Stimulated activated CD4-positive, alpha-beta T cell treated with anti-CD3 and anti-CD28 coated beads, TNF-alpha, amount 100 ng/mL, for 24 hours (primary cell): ENCODE measurements at places on chromosomes 3 and 15.

- DNase-seq = no peak
Measured at GRCh38 chr3:73384091-73384906, 240.4 kb downstream of the PDZRN3 start.

GRCh38 chr3:29758434-29759322, 477.8 kb downstream of the RBMS3 start:
- DNase-seq = no peak

DNA sequence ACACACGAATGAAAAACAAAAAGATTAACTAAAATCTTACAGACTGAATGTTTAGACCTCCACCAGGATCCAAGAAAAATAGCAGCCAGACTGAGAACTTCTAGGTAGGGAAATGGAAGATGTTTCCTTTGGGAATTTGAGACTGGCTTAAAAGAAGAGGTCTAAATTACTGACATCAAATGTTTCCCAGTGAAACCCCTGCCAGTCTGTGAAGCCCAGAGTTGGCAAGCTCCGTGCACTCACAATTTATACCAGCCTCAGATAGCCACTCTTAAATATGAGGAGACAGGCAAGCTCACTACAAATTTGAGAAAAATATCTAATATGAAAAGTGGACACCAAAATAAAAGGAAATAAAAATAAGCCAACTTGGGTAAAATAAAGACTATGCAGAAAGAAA, 700.5 kb upstream of the ZNF385D start:
- DNase-seq = no peak

GRCh38 chr3:30040126-30040525, 566.3 kb upstream of the TGFBR2 start:
- DNase-seq = no peak

- no peak for DNase-seq
Measured at GRCh38 chr3:159964166-159964973, 24.3 kb upstream of the IL12A start.

DNA sequence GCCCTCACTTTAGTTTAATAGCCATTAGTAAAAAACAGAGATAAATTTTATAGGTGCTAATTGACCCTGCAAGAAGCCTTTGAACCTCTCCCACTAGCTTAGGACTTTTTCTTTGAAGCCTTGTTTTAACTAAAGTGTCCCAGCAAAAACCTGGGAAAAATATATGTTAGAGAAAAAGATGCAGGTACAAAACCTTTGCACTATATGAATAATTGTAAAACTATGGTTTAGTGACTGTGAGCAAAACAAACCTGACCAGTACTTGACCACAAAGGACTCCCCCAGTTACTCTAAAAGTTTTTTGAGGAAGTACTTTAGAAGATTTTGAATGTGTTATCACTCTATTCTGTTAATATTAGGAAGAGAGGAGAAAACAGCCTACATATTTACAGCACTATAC, 123.3 kb upstream of the TP63 start:
- DNase-seq = no peak

GRCh38 chr15:74022706-74023470, 28.4 kb downstream of the PML start:
- no peak for DNase-seq

- no peak for DNase-seq
Measured at GRCh38 chr15:88745696-88746095, 57.5 kb upstream of the ACAN start.

- DNase-seq = no peak
Measured at GRCh38 chr3:122797291-122797690, 2.4 kb downstream of the SLC49A4 start.

DNA sequence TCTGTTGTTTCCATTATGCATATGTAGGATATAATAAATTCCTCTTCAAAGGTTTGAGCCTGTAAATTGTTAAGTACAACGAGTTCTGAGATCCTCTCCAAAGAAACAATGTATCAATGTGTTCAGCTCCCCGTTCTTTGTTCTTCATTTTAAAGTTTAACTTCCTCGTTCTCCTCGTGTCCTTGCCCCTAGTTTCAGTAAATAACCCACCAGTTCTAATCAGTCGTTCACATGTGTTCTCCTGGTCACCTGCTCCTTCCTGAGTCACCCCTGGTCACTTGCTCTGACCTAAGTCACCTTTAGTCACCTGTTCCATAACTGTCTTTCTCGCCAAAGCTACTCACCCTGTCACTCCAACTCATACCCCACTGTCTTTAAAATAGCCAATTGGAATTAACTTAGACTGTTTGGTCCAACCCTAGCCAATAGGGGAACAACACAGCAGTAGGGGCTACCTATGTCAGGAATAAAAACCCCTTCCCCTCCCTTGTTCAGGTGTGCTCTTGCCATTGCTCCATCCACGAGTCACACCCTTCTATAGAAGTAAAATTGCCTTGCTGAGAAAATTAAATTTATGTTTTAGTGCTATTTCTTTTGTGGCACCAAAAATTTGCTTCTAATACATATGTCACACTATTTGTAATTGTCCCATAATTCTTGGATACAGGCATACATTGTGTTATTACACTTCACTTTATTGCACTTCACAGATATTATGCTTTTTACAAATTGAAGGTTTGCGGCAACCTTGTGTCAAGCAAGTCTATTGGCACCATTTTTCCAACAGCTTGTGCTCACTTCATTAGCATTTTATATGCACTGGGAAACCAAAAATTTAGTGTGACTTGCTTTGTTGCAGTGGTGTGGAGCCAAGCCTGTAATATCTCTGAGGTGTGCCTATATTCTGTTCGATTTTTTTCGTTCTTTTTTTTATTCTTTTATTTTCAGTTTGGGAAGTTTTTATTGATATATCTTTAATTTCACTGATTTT, 15.3 kb upstream of the MCF2L2 start:
- no peak for DNase-seq

- no peak for DNase-seq
Measured at GRCh38 chr3:179332240-179332639, 9.4 kb downstream of the ZNF639 start.

DNA sequence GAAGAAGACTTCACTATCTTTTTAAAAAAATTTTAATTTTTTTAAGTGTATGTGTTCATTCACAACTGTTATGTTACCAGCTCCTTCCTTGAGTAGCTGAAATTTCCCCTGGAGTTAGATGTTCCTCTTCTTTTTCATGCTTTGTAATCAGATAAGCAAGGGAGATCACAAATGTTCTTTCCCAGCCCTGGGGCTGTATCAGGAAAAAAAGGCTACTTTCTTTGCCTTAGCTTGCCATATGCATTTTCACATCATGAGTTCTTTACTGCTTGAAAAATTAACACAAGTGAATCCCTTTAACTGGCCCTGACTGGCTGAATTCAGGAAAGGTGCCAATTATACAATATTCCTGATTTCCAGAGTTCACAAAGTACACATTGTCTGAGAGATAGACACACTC, 353.2 kb upstream of the ATP11B start:
- DNase-seq = no peak
